HFF-Myc (cell line): ENCODE measurements at places on chromosomes 4 and X.

GRCh38 chrX:65574356-65574755, 39.8 kb upstream of the LAS1L start:
- DNase-seq, result no peak

DNA sequence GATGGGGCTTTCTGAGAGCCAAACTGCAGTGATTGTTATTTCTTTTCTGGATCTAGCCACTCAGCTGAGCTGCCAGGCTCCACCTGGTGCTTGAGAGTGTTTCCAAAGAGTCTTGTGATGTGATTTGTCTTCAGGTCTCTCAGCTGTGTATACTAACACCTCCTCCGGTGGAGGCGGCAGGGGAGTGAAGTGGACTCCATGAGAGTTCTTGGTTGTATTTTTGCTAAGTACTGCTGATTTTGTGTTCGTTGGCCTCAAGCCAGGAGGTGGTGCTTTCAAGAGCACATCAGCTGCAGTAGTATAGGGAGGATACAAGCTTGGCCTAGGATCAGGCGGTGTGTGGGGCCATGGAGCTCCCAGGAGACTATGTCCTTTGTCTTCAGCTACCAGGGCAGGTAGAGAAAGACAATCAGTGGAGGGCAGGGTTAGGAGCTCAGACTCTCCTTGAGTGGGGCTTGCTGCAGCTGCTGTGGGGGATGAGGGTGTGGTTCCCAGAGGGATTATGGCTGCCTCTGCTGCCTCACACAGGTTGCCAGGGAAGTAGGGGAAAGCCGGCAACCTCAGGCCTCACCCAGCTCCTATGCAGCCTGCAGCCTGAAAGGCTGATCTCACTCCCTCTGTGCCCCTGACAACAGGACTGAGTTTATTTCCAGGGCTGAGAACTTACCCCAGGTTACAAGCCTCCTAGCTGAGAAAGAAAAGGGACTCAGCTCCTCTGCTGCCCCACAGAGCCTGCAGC, 62.4 kb downstream of the NPFFR2 start:
- no peak for DNase-seq

DNA sequence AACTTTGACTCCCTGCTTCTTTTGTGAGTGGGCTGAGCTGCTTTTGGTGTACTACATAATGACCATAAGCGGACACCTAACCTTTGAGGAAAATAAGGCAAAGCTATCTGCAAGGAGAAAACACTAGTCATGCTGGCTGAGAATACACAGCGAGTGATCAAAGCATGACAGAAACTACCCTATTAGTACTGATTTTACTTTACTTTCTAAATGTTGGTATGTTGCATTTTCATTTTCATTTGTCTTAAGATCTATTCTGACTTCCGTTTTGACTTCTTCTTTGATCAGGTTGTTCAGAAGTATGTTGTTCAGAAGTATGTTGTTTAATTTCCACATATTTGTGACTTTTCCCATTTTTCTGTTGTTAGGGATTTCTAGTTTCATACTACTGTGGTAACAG, 361.1 kb downstream of the TRAM1L1 start:
- DNase-seq, result no peak

GRCh38 chr4:170423137-170423536, 333.4 kb upstream of the AADAT start:
- DNase-seq, result peak; percentile 0

GRCh38 chr4:89303814-89304388, 3.7 kb downstream of the GPRIN3 start:
- no peak for DNase-seq

DNA sequence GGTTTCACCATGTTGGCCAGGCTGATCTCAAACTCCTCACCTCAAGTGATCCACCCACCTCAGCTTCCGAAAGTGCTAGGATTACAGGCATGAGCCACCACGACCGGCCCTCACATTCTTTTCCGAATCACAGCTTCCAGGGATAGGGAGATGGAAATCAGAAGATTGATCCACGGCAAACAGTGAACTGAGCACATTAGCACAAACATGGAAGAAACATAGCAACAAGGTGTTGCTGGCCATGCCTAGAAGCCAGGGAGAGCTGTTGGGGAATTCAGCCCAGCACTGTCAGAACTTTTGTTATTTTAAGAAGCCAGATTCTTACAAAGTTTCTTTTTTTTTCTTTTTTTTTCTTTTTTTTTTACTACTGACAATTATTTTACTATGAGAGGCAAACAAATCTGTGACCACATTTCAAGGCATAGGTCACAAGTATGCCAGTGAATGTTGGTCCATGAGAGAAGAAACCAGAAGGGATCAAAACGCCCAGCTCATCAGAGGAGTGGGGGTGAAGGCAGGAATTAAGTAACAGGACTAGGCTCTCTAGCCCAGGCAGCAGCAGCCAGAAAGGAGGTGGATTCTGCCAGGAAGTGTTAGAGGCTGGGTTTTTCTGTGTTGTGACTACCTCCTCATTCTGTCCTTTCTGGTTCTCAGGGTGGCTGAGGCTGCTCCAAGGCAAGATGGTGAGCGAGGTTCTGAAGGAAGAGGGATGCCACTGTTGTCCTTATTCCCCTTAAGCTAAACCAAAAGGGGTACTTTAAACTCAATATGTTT, 44.1 kb downstream of the TEC start:
- no peak for DNase-seq

DNA sequence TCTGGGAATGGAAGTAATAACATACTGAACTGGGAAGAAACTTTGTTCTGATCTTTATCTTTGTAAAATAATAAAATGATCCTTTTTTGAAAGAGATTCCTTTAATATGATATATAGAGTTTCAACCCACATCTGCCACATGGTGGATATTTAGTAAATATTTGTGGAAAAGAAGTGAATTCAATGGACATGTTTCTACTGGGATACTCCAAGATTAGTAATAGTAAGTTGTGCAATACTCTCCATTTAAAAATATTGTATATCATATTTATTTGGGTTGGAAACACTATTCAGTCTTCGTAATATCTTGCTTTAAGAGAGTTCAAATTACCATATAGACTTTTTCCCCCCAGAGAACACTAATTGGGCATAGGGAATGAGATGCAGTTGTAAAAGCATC, 17.8 kb upstream of the ARSJ start:
- no peak for DNase-seq

DNA sequence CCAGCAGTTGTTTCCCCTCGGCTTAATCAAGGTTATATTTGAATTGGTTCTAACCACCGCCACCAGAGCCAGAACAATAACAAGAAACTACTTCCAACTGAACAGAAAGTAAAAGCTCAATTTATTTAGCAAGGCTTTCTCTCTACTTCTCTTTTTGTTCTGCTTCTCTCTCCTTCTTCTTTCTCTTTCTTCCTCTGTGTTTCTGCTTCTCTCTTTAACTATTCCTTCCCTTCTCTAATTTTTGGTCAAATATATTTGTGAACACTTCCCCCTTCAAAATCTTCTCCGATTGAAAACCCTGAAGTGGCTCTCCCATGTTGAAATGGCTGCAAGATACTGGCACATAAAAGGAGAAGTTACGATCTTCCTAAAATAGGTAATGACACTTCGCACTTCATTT, 1195.9 kb upstream of the PRKX start:
- no peak for DNase-seq

DNA sequence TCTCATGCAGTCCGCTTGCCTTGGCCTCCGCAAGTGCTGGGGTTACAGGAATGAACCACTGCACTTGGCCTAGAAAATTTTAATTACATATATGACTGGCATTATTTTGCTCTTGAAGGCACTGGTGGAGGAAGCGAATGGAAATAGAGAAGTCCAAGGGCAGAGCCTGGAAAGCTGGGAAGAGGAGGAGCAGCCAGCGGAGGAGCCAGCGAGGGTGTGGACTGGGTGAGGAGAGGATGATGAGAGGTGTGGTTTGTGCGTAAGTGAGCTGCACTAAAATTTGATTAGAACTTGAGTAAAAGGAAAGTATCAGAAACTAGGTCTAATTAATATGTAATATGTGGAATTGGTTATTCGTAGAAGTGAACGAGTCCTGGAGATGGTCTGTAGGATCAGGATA, 13.3 kb downstream of the KIAA0232 start:
- DNase-seq, result no peak

GRCh38 chr4:3288571-3289094, 4.2 kb upstream of the RGS12 start:
- DNase-seq, result no peak

DNA sequence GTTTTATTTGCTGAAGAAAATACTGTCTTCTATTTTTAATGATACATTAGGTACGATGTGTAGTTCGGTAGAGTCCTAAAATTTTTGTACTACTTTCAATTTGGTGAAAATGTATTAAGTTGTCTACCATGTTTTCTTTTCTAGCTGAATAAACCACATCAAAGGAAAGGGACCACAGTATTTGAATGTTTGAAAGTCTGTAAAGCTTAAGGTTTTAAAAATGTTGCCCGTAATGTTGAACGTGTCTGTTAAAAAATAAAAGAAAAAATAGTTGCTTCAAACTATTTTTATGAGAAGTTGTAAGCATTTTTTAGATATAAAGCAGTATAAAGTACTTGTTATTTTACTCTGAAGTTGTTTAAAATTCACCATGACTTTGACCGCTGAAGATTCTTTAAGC, 3.2 kb downstream of the CDKN2AIP start:
- no peak for DNase-seq

DNA sequence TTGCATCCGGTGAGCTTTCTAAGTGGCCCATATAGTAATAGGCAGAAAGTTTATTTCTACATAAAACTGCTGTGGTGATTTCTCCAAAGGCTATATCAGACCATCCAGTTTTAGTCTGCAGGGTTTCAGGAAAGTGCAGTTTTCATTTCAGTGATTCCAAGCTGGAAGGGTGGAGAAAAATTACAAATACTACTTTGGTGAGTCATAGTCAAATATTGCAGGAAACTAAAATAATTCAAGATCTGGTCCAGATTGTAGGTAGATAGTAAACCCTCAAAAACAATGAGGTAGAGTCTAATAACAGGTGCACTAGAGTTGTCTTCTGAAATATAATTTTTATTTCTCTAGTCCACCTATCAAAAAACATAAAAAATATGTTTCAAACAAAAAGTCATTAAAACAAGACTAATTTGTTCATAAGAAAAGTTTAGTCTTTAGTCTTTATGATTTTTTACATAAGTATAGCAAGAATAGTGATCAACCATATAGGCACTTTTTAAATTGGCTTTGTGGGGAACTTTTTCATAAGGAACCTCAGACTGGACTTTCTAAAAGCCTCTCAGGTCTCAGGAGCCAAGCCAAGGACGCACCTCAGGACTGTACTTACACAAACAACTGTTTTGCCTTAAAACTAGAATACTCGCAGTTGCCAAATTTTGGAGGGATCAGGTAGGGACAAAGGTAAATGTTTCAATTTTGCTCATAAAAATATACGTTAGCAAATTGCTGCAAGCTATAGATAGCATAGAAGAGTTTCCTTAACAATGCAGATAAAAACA, 101.8 kb upstream of the TLR3 start:
- DNase-seq, result no peak

DNA sequence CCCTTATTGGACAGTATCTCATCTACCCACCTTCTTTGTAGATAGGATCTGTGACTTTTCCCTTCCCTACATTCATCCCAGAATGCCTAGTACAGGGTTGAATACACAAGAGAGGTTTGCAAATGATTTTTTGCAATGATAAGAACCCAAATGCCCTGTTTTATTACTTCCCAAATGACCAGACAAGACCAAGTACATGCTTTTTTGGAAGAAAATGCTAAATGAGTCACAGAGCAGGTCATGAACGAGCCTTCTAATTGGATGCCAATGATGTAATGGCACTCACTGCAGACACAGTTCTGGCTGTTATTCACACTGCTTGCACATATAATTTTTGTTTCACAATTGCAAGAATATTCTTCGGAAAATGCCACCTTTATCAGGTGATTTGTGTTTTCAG, 17.8 kb upstream of the GABRQ start:
- no peak for DNase-seq

- no peak for DNase-seq
Observed at GRCh38 chr4:186294160-186294559, 28.2 kb downstream of the F11 start.

- no peak for DNase-seq
Observed at GRCh38 chrX:78384486-78384885, 57.1 kb upstream of the CYSLTR1 start.
